ENCODE measurements at places on chromosomes 1 and 21.

DNA sequence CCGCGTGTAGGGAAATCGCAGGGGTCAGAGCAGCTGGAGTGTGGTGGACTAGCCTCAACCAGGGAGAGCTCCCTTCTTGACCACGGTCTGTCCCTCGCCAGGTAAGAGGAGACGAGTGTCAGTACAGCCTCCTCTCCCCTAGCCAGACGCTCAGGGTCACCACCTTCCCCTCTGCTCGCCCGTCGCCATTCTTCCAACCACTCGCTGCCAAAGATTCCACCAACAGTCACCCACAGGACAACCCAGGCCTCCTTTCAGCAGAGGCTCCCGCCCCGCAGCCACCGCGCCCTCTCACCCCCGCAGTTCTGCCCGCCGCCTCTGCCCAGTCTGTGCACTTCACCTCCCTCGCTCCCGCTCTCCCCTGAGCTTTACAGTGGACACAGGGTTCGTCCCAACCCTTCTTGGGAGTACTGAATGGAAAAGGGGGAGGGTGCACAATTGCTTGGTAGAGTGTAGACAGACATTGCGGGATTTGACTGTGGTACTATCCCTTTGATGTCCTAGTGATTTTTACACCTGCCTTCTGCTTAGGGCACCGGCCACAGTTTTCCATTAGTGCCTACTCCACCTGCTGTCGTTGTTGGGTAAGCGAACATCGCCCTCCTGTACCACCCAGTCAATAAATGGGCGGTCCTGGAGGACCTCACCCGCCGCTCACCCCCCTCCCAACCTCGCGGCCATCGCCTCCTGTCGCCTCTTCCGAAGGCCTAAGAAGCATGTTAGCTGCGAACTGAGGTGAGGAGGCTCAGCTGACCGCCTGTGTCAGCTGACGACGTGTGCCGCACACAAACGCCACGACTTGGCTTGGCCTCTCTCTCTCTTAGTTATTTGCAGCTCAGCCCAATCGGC lies 9.2 kb upstream of the NBPF11 start:
- no peak for DNase-seq

- DNase-seq: no peak
Measured at GRCh38 chr1:1883092-1883873, 7.6 kb downstream of the GNB1 start.

DNA sequence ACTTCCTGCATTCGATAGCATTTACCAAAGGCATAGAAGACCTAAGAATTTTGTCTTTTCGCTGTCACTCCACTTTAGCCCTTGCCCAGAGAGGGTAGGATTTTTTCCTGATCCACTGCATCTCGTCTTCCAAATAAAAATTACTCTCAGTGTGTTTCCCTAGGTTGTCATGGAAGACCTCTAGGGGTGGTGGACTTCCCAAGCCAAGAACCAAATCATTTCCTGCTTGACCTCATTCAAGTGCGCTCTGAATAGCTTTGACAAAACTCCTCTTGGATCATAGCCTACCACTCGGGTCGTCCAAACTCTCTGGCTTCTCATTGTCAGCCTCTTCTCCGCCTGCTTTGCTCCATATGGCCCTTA lies 431 bp upstream of the C1orf52 start:
- no peak for DNase-seq

GRCh38 chr1:223332997-223333396 lies 31.0 kb downstream of the SUSD4 start:
- no peak for DNase-seq

DNA sequence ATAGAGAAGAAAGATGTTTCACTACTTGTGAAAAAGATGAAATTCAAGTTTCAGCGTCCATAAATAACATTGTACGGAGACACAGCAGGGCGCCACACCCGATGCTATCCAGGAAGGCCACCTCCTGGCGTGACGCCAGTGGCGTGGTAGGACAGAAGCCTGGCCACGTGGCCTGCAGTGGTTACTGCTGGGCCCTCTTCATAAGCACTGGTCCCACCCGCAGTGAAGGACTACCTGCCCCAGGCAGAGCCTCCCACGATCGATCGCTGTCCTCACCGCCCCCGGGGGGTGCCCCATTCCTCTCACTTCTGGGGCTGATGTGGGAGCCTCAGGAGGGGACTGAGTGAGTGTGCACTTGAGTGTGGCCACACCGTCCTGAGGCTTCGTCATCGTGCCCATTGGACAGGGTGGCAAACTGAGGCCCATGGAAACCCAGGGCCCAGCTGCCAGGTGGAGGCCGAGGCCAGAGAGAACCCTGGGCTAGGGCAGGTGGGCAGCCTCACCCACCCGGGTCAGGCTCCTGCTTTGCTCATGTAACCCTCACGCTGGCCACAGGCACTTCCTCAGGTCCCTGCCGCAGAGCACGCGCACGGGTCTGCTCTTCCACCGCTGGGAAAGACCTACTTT lies 11.7 kb upstream of the HES5 start:
- DNase-seq: no peak

DNA sequence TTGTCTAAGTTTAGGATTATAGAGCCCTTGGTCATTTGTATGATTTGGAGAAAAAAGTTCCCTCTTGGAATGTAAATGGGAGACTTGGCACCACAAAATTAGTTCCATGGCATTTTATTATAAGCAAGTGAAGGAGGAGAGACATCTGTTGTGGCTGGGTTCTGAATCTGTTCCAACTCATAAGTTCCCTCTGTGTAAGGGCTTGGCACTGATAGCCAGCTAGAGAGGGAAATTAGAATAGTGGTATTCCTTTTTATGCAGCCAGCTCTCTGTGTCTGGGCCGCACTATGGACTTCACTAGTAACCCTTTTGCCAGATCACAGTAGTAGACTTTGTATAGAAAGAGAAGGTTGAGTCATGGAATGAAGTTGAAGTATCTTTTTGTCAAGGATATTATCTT lies 31.1 kb downstream of the GNAI3 start:
- DNase-seq: no peak

GRCh38 chr21:26840912-26841311 lies 4.3 kb downstream of the ADAMTS1 start:
- DNase-seq: no peak

- DNase-seq: peak; percentile 80
Measured at GRCh38 chr1:153277852-153278251, 18.4 kb downstream of the LORICRIN start.

DNA sequence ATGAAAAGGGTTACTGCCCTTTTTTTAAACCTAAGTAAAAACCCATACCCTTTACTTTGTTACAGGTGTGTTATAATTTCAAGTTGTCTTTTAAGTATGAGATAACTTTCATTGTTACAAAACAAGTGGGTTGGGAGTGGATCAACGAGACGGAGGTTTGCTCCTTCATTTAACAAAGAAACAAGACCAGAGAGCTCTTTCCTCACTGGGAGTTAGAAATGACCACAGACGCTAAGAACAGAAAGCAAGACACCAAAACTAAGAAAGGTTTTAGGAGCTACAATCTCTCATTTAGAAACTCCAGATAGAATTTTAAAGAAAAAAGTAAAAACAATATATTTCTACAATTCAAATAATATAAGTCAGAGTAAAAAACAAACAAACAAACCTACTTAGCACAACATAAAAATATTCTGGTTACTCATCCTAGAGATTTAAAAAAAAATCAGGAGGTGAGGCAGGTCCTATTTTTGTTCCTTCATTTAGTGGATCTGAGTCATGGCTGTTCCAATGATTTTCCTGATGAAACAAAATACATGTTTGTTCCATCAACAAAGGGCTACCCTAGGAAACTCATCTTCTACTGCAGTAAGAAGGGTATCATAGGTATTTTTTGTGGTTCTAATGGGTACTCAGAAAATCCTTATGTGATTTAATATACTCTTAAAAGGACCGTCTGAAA lies 33.0 kb downstream of the APP start:
- DNase-seq: no peak

GRCh38 chr1:111596499-111596898 lies 23.1 kb upstream of the RAP1A start:
- DNase-seq: peak; percentile 76

DNA sequence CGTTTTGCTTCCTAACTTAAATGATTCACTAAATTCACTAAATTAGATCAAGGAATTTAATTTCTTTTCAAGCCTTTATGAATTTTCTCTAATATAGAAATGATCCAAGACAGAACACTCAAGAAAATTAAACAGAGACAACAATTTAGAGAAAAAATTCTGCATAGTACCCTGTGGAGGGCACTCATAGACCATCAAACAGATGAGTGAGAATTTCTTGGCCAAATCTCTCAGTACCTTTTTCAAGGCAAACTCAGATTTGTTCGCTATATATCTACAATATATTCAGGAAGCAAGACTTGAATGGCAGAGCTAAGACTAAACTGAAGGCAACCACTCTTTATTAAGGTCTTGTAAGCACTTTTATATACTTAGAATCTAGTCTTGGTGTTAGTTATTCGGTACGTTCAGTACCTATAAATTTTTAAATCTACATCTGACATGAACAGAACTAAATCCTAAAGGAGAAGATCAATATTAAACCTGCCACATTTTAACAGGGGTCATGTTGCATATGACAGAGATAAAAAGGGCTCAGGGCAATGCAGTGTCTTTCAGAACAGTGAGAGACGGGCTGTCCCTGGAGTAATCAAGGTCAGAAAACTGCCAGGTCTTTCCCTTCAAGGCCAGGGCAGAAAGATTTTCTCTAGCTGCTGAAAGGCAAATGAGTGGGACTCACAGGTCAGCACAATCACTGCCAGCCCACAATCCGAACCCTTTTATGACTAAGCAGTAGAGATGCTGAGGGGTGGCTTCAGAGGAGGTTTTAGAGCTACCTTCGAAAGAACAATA lies 118.8 kb upstream of the TMPRSS15 start:
- no peak for DNase-seq
